ENCODE measurements at places on chromosomes 16 and 17. TPM values are rescaled to one million over a fixed set of nuclear protein-coding genes. Genes with fewer than 3 reads are reported as not detected.

MYH2 gene
- total RNA-seq = not detected

DPEP2 gene
- total RNA-seq = not detected

CIITA gene
- 1.1 TPM for total RNA-seq

TSNAXIP1 gene
- 0.78 TPM for total RNA-seq

NAGS gene
- 2.7 TPM for total RNA-seq

GNG13 gene
- total RNA-seq = not detected

ABCC3 gene
- 29.7 TPM for total RNA-seq

TNRC6A gene
- total RNA-seq = 47.2 TPM

DNAH9 gene
- total RNA-seq = not detected

GLOD4 gene
- total RNA-seq = 48.8 TPM

MILR1 gene
- total RNA-seq = 2.3 TPM

IL17C gene
- not detected for total RNA-seq

MSLN gene
- not detected for total RNA-seq

PITPNM3 gene
- 2.4 TPM for total RNA-seq

OR1F1 gene
- total RNA-seq = 0.07 TPM

STAC2 gene
- total RNA-seq = 2.1 TPM

DHX58 gene
- 11.3 TPM for total RNA-seq

SULT1A3 gene
- 4.0 TPM for total RNA-seq

GUCY2D gene
- total RNA-seq = not detected

ARL5C gene
- not detected for total RNA-seq

LPO gene
- total RNA-seq = 0.07 TPM

TLCD1 gene
- total RNA-seq = 6.1 TPM

TRPV3 gene
- total RNA-seq = 2.3 TPM

RAMP2 gene
- total RNA-seq = 0.46 TPM

ZFPM1 gene
- 2.8 TPM for total RNA-seq

TXNL4B gene
- 4.1 TPM for total RNA-seq

EVPL gene
- 0.10 TPM for total RNA-seq

WFDC1 gene
- total RNA-seq = 25.1 TPM

CCL8 gene
- total RNA-seq = 0.20 TPM

HASPIN gene
- 1.9 TPM for total RNA-seq

XAF1 gene
- 37.0 TPM for total RNA-seq

GGT6 gene
- total RNA-seq = not detected

ALOX12 gene
- total RNA-seq = not detected

ZNF750 gene
- total RNA-seq = not detected

SALL1 gene
- 1.0 TPM for total RNA-seq

PRSS33 gene
- not detected for total RNA-seq

TOM1L1 gene
- total RNA-seq = 18.1 TPM

MYH13 gene
- total RNA-seq = not detected

MEOX1 gene
- 0.07 TPM for total RNA-seq

WWOX gene
- 11.2 TPM for total RNA-seq

CRHR1 gene
- total RNA-seq = not detected

AANAT gene
- not detected for total RNA-seq

TPSB2 gene
- not detected for total RNA-seq
